ENCODE measurements at places on chromosomes 16 and 17. TPM values are rescaled to one million over a fixed set of nuclear protein-coding genes. Genes with fewer than 3 reads are reported as not detected.
A peak's percentile ranks its signal among the peaks of the same experiment; 100 is the strongest.

Gene KRTAP4-3
- total RNA-seq = not detected

Gene TPSD1
- total RNA-seq = not detected

Gene KRTAP4-4
- total RNA-seq = not detected

DNA sequence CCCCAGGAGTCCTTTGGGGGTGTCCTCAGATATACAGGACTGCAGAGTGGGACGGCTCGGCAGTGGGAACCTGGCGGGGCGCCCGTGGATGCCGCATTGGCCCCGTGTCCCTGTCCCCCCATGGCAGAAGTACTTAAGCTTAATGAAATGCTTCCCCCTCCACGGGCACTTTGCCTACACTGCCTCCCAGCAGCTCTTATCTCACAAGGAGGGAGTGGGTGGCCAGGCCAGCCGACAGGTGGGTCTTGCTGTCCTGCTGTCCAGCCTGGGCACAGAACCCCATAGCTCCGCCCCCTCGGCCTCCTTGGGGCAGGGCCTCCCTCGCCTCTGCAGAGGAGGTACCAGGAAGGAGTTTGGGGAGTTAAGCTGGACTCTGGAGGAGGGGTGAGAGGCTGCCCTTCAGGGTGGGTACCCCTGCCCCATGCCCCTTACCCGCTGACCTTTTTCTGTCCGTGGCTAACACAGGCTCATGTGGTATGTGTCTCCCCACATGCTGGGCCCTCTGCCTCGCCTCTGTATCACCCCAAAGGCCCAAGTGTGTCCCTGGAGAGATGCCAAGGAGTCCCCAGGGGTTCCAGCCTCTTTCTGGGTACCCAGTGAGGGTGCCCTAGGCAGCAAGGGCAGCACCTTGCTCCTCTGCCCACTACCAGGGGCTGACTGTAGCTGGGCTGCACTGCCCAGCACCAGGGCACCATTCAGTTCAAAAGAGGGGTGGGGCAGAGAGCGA lies 8.7 kb downstream of the THRA start:
- H3K27me3 ChIP-seq = no peaks in the 10 kb centered on the region
- H3K4me1 ChIP-seq = peaks cover 77% of the 10 kb centered on the region
- peak overlapping the region; percentile 28 for H3K27ac ChIP-seq
- no peaks in the 10 kb centered on the region for H3K36me3 ChIP-seq

- H3K4me3 ChIP-seq = no peak overlapping the region
- no peaks in the 10 kb centered on the region for H3K4me1 ChIP-seq
- no peaks in the 10 kb centered on the region for H3K27me3 ChIP-seq
- no peak for DNase-seq
- H3K27ac ChIP-seq = no peak overlapping the region
- no peaks in the 10 kb centered on the region for H3K36me3 ChIP-seq
These were observed 226.5 kb downstream of the PMP22 start for GRCh38 chr17:15038656-15039055.

DNA sequence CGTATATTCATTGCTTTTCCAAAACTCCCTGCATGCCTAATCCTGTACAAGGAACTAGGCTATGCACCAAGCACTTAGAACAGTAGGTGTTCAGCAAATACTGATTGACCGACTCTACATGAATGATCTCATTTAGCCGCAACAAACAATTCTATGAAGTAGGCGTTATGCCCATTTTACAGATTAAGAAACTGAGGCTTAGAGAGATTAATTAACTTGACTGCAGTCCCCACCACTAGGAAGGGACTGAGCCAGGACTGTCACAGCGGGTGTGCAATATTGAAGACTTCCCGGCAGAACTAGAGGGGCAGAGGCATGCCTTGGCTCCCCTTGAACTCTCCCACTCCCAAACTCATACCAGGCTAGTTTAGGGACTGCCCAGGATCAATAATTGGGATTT lies 10.5 kb upstream of the N4BP1 start:
- H3K36me3 ChIP-seq = no peaks in the 10 kb centered on the region
- no peak for DNase-seq
- H3K27ac ChIP-seq = no peak overlapping the region

DNA sequence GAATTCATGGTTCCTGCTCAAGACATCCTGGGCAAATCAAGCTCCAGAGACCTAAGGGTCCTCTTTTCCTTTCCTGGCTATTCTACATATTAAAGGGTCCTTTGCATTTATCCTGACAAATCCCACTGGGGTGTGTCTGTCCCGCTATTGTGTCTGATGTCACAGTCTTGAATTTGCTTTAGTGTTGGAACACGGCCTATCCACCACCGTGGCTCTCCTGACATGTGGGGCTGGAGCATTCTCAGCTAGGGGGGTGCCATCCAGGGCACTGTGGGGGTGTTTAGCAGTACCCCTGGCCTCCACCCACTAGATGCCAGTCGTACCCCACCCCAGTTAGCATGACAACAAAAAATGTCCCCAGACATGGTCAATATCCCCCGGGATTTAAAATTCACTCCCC lies 92.9 kb downstream of the IRF8 start:
- DNase-seq = no peak
- H3K4me3 ChIP-seq = no peak overlapping the region
- peaks cover 12% of the 10 kb centered on the region for H3K4me1 ChIP-seq
- H3K27me3 ChIP-seq = peaks cover 5% of the 10 kb centered on the region
- H3K36me3 ChIP-seq = no peaks in the 10 kb centered on the region
